ENCODE measurements at places on chromosomes 4 and X.
A peak's percentile ranks its signal among the peaks of the same experiment; 100 is the strongest.

- no peak for DNase-seq
Measured at GRCh38 chr4:76523593-76523992, 88.6 kb downstream of the SHROOM3 start.

DNA sequence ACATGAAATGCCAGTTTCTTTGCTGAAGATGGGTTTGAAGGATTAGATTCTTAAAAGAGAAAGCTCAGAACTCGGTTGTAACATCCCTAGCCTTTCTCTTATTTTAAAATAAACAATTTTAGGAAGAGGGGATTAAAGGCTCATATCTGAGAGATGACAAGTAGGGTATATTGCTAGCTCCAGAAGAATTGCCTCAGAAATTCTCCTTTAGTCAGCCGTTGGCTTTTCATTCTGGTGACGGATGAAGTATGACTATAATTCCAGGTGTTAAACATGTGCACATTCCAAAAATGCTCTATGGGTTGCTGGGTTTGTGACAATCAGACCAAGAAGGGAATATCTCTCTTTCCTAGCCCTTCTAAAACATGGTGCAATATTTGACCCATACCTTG is 17.8 kb downstream of the DKK2 start:
- DNase-seq, result no peak

GRCh38 chrX:44884944-44885343 is 12.0 kb downstream of the KDM6A start:
- no peak for DNase-seq

DNA sequence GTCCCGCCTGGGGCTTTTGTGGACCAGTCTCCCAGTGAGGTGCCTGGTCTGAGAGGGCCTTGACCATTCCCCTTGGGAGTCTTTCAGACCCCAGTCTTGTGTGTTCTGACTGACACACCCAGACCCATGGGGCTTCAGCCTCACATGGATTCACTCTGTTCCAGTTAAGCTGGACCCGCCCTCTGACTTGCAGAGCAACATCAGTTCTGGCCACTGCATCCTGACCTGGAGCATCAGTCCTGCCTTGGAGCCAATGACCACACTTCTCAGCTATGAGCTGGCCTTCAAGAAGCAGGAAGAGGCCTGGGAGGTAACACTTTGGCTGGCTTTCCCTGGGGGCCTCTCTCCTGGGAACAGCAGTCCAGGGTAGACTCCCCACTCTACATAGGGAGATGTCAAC is 6.8 kb downstream of the IL9R start:
- no peak for DNase-seq

- no peak for DNase-seq
Measured at GRCh38 chr4:106019771-106020170, 124.5 kb downstream of the NPNT start.

GRCh38 chr4:77021614-77022089 is 54.1 kb downstream of the CCNI start:
- no peak for DNase-seq

GRCh38 chrX:9865804-9866472 is 79.7 kb downstream of the SHROOM2 start:
- no peak for DNase-seq

- no peak for DNase-seq
Measured at GRCh38 chrX:19750028-19750782, 137.2 kb downstream of the SH3KBP1 start.

DNA sequence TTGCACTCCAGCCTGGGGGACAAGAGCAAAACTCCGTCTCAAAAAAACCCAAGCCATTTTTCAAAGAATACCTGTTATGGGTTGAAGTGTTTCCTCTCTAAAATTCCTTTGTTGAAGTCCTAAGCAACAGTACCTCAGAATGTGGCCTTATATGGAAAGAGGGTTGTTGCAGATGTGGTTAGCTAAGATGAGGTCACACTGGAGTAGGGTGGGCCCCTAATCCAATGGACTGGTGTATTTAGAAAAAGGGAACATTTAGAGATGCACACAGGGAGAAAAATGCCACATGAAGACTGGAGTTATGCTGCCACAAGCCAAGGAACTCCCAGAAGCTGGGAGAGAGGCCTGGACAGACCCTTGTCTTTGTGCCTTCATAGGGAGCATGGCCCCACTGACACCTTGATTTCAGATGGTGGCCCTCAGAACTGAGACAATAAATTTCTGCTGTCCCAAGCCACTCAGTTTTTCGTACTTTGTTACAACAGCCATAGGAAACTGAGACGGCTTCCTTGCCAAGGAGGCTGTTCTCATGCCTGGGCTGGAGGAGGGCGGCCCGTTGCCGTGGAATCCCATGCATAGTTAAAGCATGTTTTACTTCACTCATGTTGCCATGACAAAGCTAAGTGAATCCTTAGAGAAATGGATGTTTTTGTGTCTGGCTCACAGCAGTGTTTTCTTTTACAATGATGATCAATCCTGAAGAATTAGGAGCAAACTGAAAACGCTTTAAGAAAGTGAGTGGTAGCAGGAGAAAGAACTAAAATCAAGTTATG is 16.5 kb downstream of the TRAPPC2 start:
- DNase-seq, result no peak

DNA sequence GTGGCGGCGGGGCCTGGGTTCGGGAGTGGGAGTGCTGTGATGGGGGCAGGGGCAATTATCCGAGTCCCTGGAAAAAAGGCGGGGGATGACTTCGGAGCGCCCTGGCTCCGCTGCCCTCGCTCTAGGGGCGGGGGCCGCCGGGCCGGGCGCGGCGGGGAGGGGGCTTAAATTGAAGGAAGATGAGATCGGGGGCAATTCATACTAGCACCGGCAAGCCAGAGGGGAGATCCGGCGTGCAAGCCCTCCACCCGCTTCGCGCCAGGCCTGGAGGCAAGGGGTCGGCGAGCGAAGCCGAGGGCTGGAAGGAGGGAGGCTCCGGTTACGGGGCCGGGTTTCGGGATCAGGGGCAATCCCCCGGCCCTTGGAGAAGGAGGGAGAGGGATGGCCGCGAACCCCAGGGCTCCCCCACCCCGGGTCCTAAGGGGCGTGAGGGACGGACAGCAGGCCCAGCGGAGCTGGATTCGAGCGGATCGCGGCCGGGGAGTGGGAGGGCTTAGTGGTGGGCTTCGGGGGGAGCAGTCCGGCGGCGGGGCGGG is 1.2 kb downstream of the BCORL1 start:
- DNase-seq, result no peak

DNA sequence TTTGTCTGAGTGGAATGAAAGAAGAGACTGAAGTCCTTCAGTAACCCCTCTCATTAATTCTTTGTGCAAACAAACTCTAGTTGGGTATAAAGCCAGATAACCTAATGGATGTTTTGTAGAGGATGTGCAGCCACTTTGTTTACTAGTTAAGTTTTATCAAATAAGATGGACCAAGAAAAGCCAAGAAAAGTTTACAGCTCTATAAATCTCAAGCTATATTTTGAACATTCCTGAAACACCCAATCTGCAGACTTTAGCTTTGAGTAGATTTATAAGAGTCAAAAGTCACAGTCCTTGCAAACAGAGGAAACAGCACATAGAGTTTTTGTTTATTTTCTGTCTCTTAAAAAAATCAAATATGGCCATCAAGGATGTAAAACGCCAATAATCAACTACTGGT is 452.9 kb downstream of the SPRY1 start:
- DNase-seq, result no peak

GRCh38 chr4:169199184-169199583 is 71.6 kb downstream of the SH3RF1 start:
- DNase-seq, result no peak

- peak; percentile 9 for DNase-seq
Measured at GRCh38 chrX:119266364-119266995, 30.4 kb downstream of the PGRMC1 start.

DNA sequence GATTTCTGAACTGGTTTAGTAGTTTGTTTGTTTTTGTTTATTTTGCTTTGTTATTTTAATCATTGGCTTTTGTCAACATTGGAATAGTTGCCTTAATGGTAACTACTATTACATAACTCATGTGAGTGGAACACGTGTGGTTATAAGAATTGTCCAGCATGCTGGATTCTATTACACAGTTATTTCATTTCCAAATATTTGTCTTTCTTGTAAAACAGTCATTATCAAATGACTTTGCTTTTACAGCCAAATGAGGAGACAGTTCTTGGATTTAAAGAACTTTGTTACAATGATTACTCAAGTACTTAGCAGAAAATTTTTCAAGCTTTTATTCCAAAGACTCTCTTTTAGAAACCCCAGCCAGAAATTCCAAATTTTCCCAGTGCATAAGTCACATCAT is 516.1 kb upstream of the MAGEB2 start:
- no peak for DNase-seq

GRCh38 chr4:94486372-94486801 is 34.6 kb downstream of the PDLIM5 start:
- DNase-seq, result no peak

DNA sequence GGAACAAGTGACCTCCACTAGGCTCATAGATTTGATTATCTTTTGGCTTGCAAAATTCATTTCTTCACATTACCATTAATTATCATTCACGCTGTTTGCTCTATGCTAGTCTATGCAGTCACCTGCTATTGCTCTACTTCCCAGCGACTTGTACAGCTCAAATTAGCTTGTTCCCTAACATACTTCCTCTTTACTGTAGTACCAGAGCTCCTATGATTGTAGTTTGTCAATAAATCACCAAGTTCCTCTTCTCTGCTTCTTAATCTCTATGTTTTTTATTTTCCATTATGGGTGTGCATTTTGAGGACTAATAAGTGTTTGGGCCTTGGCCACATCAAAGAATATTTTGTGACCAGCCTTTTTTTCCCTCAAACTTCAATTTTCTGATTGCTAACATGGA is 6.2 kb upstream of the GSPT2 start:
- DNase-seq, result no peak

GRCh38 chr4:20249333-20249732 is 2.4 kb upstream of the SLIT2 start:
- DNase-seq, result peak; percentile 16

GRCh38 chr4:111028795-111029194 is 405.9 kb upstream of the PITX2 start:
- no peak for DNase-seq

- DNase-seq, result no peak
Measured at GRCh38 chr4:73166212-73166611, 92.4 kb downstream of the ANKRD17 start.

DNA sequence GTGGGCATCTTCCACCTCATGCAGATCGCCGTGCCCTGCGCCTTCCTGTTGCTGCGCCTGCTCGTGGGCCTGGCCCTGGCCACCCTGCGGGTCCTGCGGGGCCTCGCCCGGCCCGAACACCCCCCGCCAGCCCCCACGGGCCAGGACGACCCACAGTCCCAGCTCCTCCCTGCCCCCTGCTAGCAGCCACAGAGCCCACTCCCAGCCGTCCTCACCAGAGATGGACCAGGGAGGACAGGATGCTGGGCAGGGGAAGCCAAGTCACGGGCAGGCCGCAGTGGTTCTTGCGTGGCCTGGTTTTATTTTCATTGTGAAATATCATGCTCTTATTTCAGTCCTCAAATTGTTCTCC is 15.1 kb downstream of the DGKQ start:
- DNase-seq, result no peak

DNA sequence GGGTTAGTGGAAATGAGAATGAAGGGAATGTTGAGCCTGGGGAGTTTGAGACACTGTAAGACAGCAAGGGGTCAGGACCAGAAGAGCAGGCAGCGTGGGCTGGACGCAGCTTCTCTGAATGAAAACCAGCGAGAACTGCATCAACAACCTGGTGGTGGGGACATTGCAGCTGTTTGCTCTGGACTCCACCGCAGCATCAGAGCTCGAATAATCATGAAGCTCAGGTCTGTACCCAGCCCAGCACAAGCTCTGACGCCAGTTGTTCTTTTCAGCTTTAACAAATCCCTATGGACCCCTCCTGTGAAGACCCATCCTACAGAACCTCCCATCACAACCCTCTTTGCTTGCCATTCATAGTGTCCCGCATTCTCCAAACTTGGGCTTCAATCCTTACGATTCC is 106.8 kb upstream of the PNPLA4 start:
- DNase-seq, result no peak

DNA sequence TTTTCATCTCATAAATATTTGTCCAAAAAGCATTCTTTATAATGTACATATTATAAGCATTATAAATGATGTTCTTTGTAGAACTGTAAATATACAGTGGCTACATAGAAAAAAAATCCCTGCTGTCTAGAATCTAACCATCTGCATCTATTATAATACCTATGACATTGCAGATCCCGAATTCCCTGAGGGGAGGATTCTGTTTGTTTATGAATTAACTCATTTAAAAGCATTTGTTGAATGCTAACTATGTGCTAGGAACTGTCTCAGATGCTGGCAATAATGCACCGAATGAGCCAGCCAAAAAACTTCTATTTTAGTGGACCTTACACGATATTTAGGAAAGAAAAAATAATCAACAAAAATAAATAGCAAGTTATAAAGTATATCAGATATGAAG is 189.6 kb downstream of the PACRGL start:
- no peak for DNase-seq

DNA sequence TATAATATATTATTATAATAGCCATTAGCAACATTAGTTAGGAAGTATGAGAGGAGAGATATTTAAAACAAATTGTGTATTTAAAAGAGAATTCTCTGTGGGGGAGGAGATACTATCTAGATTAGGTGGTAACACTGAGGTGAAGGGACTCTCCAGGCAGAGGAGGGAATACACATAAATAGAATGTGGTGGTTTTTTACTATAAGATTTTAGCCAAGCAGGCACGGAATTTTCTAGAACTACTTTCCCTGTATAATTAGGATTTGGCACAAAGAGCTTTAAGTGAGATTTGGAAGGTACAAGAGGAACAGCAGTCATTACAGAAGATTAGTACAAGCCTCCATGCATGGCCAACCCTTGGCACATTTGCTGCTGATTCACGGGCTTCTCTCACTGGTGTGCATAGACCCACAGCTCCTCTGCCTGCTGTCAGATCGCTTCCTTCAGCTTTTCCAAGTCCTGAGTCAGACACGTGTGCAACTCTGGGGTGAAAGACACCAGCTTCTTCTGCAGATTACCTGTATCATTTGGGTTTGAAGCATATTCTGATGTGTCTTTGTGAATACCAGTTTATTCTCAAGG is 685.5 kb downstream of the KCTD8 start:
- no peak for DNase-seq
